ENCODE measurements at places on chromosomes 1 and 21.
A peak's percentile ranks its signal among the peaks of the same experiment; 100 is the strongest.

DNA sequence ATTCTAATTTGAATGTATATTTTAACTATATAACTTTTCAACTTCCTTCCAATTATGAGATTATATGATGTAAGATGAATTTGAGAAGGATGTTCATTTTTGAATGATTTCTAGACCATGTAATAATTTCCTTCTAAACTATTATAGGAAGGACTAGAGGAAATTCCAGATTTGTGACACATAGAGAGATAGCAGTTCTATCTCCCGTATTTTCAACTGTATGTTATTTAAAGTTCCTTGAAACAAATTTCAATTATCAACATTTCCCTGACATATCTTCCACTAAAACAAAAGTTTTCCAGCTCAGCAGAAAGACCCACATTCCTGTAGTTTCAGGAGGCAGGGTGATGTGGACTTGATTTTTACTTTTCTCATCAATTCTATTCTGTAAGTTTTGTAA, 396.7 kb upstream of the C1orf87 start:
- peak; percentile 1 for DNase-seq

DNA sequence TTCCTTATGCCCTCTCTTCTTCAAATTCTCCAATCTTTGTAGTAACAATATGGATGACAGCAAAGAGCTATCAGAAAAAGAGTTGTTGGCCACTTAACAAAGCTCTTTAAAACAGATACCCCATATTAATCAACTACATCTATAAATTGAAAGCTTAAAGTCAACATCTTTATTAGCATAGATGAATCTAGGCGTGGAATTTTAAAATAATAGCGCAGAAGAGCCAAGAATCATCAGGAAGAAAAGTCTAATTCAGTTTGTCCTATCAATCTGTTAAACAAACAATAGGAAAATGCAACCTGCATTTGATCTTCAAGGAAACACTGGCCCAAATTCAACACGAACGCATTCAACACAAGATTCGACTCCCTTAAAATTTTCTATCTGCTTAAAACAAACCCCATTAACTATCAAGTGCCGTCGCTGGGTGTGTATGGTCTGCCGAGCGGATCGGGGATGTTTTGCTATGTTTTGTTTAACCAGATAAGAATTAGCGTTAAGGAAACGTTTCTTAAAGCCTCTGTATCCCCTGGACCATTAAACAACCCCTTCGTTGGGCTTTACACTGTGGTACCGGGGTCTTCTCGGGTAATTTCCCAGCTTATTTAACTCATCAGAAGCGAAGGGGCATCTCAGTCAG, 1.0 kb downstream of the LYST start:
- no peak for DNase-seq

GRCh38 chr1:32743380-32744070, 41.0 kb upstream of the SYNC start:
- no peak for DNase-seq

- DNase-seq, result no peak
Observed at GRCh38 chr1:58890609-58891008, 106.8 kb upstream of the JUN start.

GRCh38 chr1:1099506-1100183, 16.2 kb downstream of the C1orf159 start:
- no peak for DNase-seq

- no peak for DNase-seq
Observed at GRCh38 chr1:231534703-231535159, 6.3 kb downstream of the TSNAX start.

GRCh38 chr1:215704089-215704860, 137.2 kb downstream of the KCTD3 start:
- DNase-seq, result peak; percentile 21

DNA sequence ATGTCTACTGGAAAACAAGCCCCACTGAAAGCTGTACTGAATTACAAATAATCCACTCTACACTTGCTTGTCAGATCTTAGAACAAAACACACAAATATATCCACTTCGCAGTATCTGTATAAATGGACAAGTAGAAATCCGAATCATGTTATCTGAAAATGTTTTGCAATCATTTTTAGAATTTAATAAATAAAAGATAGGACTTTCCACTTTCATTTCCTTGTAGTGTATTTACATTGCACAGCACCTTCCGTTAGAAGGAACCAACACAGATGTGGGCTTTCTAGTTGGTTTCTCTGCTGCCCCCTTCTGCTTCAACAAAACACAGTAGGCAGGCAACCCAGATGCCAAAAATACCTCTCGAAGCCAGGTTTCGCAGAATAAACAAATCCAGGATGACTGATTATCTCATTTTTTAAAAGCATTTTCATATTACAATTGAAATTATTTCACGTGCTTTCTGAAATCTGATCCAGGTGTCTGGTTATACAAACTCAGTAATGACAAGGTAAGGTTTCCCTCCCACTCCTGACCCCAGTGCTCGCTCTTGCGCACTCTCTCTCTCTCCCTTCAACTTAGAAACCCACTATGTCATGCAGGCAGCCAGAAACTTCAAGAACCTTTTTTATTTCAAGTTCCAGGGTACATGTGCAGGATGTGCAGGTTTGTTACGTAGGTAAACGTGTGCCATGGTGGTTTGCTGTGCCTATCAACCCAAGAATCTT, 389.9 kb downstream of the SMYD3 start:
- peak; percentile 39 for DNase-seq

DNA sequence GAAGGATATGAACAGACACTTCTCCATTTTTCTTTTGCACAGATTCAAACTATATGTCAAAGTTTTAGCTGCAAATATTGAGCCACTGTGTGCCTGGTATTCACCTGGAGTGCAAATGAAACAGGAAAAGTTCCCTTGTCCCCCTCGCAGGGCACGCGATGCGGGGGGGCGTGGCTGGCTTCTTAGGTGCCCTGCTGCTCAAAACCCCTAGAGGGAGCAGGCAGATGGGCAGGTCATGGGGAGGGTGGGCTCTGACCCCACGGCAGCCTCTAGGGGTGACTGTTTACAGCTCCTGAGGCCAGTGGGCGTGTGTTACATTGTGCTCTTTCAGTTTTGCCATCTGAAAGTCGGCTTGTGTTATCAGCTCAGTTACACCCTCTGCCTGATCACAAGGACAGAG, 931.2 kb upstream of the B3GALT2 start:
- no peak for DNase-seq

- no peak for DNase-seq
Observed at GRCh38 chr1:23699280-23700179, 7.9 kb downstream of the RPL11 start.

DNA sequence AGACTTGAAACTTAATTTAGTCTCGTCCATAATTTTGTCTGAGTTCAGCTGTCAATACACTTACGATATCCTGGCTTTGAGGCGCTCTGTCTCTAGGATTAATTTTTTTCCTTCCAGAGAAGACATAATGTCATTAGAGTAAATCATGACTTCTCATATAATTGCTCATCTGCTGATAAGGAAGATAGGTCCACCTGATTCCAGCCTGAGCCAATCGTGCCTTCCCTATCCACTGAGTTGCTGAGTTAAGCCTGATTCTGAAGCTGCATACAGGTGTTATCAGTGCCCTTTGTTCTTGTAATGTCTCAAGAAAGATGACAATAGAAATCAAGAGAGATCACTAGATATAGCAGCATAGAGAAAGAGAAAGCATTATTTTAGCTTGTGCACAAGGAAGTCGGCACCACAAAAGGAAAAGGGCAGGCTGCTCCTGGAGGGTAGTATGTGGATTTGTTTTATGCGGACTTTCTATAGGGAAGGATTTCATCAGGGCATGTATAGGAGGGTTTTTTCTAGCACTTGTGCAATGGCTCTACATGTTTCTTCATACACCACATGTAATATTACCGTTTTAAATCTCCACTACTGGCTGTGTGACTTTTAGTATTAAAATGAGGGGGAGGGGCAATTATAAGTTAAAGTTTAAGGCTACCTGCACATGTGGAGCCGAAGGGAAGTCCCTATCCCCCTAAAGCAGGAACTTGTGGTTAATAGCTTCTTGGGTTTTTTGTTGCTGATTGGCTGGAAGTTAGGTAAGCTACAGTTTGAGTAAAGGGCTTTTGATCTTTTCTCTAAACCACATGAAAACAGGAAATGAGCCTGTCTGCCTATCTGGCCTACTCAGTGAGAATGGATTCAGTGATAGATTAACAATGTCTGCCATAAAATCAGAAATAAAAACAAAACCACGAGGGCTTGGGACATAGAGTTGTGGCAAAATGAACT, 133.4 kb downstream of the PLPPR5 start:
- DNase-seq, result no peak

- peak; percentile 79 for DNase-seq
Observed at GRCh38 chr1:60762176-60762575, 320.2 kb upstream of the NFIA start.

- no peak for DNase-seq
Observed at GRCh38 chr1:214101828-214102227, 114.1 kb downstream of the PROX1 start.

DNA sequence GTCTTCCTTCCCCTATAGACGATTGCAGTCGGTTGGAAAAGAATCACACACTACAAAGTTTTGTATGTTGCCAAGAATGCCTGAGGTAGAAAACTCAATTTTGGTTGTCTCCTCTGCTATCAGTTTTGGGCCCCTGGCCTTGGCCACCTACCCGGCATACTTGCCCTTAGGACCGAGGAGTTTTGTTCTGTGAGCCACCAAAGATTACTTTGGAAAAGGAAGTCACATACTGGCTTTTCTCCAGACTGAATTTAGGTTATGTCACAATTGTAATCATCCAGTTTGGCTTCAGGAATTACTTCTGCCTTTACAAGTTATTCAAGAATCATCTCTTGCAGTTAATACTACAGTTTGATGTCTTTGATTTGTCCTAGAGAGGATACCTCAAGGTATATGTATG, 71.4 kb downstream of the RGL1 start:
- no peak for DNase-seq

DNA sequence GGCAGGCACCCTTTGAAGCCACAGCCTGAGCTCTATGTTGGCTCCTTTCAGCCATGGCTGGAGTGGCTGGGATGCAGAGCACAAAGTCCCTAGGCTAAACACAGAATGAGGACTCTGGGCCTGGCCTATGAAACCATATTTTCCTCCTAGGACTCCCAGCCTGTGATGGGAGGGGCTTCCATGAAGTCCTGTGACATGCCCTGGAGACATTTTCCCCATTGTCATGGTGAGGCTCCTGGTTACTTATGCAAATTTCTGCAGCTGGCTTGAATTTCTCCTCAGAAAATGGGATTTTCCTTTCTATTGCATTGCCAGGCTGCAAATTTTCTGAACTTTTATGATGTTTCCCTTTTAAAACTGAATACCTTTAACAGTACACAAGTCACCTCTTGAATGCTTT, 61.3 kb downstream of the VCAM1 start:
- no peak for DNase-seq

Data from fibroblast of skin of scalp (primary cell).